GM20000 (cell line): ENCODE measurements at places on chromosomes 4 and X.

DNA sequence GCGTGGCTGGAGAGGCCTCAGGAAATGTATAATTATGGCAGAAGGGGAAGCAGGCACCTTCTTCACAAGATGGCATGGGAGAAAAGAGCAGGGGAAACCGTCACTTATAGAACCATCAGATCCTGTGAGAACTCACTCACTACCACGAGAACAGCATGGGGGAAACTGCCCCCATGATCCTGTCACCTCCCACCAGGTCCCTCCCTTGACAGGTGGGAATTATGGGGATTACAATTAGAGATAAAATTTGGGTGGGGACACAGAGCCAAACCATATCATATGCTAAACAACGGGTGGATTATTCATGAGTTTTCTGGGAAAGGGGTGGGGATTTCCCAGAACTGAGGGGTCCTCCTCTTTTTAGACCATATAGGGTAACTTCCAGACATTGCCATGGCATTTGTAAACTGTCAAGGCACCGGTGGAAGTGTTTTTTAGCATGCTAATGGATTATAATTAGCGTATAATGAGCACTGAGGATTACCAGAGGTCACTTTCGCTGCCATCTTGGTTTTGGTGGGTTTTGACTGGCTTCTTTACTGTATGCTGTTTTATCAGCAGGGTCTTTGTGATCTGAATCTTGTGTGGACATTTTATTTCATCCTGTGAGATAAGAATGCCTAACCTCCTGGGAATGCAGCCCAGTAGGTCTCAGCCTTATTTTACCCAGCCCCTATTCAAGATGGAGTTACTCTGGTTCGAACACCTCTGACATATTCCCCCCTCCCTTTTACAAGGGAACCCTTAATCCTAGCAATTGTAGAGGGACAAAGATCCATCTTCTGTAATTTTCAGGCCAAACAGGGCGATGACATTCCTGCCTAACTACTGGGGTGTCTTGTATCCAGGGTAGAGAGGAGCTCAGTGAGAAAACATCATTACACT lies 27.6 kb upstream of the ZNF81 start:
- DNase-seq = no peak

DNA sequence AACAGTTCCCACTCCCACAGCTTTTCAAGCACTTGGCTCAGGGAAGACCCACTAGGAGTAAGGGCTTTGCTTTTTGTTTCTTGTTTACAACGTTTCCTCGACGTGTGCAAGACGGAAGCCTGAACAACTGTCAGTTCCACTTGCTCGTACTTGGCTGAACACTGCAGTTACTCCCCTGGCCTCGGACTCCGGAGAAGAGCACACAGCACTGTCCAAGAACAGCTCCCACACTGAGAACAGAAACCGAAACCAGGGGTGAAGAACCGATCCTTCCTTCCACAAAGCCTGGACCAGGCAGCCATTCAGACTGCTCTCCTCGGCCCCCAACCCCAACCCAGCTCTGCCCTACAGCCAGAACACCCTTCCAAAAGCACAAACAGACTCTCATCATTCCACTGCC lies 25.5 kb downstream of the IRF2 start:
- peak; percentile 37 for DNase-seq

- peak; percentile 32 for DNase-seq
Measured at GRCh38 chr4:10727140-10727880, 42.7 kb upstream of the CLNK start.

DNA sequence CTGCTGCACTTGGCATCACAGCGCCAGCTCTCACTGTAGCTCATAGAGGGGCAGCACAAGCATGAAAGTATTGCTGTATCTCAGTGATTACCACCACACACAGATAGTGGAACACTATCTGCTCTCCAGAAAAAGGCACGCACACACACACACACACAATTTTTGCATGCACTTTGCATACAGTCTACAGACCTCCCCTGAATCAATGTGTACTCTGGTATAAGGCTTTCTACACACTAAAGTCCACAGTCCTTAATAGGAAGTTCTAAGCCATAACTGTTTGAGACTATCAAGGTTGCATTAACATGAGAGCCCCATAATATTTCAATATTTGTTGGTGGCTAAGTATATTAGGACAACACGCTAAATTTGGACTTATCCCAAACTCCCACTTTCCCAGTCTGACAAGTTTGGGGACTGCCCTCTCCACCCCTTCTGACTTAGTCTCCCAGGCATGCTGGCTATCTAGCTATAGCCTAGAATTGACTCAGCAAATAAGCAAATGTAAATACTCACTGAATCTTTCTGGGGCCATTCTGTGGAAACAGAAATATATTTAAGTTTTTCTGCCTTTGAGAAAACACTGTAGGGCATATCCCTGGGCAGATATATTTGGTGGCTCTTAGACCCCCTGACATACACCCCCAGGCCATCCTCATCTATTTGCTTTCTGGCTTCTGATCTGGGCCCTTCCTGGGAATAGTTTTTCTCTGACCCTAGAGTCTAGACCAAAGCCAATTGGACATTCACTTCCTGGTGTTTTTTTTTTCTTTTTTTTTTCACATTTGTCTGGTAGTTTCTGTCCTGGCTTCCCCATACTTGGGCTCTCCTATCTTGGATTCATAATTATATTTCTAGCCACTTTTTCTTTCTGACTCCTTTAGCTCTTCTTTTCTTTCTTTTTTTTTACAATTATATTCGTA lies 36.4 kb upstream of the CT47C1 start:
- DNase-seq = no peak

DNA sequence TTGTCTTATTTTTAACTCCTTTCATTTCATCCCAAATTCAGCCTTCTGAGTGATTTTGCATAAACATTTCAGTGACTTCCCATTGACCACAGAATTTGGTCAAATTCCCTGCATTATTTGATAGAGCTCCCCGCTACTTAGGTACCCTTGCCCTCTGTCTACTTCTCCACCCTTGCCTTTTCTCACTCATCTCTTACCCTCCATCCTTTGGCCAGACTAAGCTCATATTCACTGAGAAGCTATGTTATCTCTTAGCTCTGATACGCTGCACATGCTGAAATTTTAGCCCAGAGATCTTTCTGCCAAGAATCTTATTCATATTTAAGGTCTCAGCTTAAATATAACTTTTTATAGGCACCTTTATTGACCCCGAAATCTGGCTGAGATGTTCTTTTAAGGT lies 1031.9 kb downstream of the ADGRL3 start:
- no peak for DNase-seq

DNA sequence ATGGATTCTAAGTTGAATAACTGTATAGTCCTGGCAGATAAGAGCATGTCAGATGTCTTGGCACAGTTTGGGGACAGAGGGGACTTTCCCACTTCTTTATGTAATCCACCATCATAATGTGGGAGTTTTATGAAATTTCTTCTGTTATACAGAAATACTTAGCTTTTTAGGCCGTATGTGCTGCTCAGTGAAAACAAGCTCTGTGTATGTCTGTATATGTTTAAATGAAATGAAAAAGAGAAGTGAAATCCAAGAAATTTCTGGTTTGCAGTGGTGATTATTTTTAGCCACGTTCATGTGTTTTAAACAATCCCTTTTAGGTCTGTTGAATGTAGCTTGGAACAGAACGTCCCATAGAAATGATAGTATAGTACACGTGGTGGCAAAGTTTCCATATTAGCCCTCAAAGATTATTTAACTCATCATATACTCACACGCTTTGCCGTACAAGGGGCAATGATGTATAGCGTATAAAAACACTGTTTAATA lies 41.0 kb downstream of the GAB1 start:
- peak; percentile 29 for DNase-seq

DNA sequence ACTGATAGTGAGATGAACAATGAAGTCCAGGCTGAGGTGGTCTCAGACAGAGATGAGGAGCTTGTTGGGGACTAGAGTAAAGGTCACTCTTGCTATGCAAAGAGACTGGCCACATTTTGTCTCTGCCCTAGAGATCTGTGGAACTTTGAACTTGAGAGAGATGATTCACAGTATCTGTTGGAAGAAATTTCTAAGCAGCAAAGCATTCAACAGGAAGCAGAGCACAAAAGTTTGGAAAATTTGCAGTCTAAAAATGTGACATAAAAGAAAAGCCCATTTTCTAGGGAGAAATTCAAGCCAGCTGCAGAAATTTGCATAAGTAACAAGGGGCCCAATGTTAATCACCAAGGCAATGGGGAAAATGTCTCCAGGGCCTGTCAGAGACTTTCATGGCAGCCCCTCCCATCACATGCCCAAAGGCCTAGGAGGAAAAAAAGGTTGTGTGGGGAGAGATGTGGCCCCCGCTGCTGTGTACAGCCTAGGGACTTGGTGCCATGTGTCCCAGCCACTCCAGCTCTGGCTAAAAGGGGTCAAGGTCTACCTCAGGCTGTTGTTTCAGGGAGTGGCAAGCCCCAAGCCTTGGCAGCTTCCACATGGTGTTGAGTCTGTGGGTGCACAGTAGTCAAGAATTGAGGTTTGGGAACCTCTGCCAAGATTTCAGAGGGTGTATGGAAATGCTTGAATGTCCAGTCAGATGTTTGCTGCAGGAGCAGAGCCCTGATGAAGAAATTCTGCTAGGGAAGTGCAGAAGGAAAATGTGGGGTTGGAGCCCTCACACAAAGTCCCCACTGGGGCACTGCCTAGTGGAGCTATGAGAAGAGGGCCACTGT lies 262.8 kb downstream of the DKK2 start:
- DNase-seq = no peak

DNA sequence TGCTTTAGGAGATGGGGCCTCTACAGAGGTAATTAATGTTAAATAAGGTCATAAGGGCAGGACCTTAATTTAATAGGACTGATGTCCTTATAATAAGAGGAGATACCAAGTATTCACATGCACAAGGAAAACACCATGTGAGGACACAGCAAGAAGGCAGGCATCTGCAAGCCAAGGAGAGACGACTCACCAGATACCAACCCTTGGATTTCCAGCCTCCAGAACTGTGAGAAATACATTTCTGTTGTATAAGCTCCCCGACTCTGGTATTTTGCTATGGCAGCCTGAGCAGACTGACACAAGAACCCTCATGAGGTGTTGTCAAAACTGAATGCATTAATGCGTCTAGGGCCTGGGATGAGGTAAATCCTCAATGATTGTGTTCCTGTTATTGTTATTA lies 56.2 kb upstream of the MAPK10 start:
- DNase-seq = no peak

DNA sequence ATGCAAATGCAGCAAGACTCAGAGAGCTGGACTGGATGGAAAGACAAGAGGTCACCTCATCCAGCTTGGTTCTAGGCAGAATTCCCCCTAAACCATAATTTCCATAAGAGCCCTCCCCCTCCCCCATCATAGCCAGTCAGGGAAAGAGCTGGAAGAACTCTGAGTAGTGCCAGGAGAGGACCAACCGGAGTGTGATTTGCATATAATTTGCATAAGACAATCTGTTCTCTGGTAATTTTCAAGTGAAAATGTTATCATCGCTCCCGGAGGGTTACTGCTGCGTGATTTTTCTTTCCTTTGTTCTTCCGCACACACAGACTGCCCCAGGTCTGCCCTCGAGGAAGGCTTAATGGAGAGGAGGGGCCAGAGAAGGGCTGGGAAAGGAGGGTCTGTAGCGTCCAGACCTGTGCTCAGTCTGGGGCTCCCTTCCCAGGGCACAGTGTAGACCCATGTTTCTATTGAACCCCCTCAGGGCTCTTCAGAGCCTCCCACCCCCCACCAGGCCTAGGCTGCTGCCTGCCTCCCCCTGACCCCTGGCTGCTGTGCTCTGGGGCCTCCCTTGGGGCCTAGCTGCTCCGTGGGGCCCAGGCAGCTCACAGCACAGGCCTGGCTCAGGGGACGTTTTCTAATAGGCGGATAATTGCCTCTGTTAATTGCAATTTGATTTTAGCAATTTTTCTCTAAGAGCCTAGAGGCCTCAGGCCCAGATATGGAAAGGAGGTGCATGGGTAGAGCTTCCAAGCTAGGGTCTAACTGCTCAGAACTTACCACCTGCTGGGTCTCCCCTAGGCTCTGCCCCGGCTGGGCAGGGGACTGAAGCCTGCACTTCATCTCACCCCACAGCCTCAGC lies 90.4 kb upstream of the PJA1 start:
- no peak for DNase-seq

- DNase-seq = peak; percentile 26
Measured at GRCh38 chrX:52574416-52575275, 57.8 kb upstream of the XAGE1B start.

- DNase-seq = no peak
Measured at GRCh38 chr4:181204109-181204508, 1039.1 kb upstream of the TENM3 start.
